ENCODE measurements at places on chromosomes 1 and 21.
A peak's percentile ranks its signal among the peaks of the same experiment; 100 is the strongest.

DNA sequence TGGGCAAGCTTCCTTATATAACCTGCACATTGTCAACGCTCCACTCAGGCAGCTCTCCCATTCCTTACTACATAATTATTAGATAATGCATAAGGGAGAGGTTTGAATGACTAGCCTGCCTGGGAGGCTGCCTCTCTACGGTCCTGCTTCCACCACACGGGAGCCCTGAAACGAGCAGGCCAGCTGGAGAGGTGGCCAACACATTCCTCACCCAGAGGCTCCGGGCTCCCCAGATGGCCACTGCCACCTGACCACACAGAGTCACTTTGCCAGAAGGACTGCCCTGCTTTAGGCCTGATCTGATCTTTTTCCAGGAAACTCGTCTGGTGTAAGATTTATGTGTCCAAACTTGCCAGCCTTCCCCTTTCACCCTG, 27.9 kb downstream of the HIVEP3 start:
- peak; percentile 50 for DNase-seq

- peak; percentile 78 for DNase-seq
Observed at GRCh38 chr1:24688621-24689195, 45.6 kb downstream of the SRRM1 start.

DNA sequence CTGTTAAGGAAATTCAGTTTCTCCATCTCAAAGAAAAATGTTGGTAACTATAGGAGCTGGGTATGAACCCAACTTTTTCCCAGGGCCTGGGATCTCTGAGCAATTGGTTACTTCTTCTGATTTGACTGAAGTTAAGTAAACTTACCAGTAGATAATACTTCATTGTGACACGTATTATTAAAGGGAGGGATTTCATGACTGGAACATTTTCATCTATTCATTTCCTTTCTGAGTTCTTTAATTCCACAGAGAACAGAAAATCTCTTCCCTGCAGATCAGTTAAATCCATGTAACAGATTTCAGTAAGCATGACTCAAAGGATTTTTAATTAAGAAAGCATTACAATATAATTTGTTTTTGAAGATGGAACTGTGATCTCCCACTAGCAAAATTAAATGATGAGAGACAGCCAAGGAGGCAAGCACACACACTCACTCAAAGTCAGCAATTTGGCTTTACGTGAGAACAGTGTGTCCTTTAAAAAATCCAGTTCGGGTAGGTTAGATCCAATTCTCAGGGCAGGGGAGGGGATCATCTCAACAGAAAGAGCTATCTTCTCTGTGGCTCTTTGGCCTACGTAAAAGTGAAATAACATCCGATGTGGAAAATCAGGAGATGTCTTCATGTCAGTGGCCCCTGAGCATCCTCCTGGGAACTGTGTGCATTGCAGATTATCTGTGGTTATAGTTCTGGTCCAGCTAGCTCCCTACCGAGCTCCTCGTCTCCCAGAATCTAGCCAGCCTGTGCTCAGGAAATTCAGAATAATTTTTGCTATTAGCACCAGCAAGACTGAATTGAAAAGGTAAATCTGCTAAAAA, 10.8 kb upstream of the MYOC start:
- DNase-seq, result no peak

GRCh38 chr1:111052246-111052645, 87.6 kb downstream of the DRAM2 start:
- DNase-seq, result no peak

GRCh38 chr1:165010418-165011070, 346.0 kb downstream of the LMX1A start:
- no peak for DNase-seq

- peak; percentile 71 for DNase-seq
Observed at GRCh38 chr1:145782272-145783099, 41.4 kb downstream of the RNF115 start.

- DNase-seq, result no peak
Observed at GRCh38 chr1:46096269-46097148, 35.9 kb downstream of the PIK3R3 start.

DNA sequence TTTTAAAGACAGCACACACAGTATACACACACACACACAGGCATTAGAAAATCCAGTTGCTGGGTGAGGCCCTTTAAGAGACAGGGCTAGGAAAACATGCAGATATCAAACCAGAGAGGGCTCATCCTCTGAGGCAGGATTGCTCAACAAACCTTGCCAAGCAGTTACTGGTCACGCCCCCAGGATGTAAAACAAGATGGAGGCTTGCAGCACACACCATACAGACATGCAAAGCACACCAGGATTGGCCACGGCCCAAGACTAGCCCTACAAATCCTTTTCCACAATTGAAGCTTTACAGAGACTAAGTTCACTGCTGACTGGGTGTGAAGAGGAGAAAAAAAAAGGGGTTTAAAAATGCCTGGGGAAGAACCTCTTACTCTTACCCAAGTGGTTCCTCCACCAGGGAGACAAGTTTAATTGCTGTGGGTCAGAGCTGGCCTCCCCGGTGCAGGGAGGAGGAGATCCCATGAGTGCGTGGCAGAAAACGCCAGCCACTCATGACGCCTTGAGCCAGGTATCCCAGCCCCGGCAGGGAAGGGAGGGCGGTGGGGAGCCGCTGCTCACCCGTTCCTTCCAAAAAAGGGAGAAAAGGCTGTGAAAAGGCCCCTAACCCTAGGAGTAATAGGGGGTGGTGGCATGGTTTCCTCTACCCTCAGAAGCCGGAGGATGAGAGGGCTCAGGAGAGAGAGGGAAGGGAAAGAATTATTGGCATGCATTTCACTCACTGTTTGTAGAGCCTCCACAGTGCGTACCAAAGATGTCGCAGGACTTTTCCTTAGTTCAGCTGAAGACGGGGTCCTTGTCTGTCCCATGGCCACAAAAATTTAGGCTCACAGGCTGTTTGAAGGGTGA, 594.6 kb upstream of the ZP4 start:
- DNase-seq, result peak; percentile 34

DNA sequence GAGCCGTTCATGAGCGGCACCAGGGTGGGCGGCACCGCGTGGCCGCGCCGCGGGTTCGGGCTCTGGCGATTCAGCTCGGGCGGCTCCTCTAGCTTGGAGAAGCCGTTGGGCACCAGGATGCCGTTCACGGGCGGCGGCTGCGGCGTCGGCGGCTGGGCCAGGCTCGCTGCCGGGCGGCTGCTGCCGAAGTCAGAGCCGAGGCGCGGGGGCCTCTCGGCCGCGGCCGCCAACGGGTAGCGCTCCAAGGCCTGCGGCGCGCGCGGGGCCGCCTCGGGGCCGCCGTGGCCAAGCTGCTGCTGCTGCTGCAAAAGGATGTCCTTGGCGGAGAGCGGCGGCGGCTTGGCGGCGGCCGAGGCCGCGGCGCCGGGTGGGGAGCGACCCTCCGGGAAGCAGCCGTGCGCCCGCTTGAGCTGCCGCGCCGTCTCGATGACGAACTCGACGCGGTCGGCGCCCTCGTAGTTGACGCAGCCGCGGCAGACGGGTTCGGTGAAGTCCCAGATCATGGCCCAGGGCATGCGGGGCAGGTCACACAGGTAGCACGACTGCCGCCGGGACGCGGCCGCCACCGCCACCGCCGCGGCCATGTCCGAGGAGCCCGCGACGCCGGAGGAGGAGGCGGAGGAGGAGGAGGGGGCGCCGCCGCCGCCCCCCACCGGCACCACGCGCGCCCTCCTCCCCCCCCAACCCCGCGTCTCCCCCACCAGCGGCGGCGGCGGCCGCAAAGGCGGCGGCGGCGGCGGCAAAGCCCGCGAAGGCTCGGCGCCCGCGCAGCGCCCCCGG, 877 bp downstream of the IRF2BP2 start:
- peak; percentile 63 for DNase-seq

- DNase-seq, result peak; percentile 63
Observed at GRCh38 chr21:36854391-36854790, 112.1 kb downstream of the HLCS start.

DNA sequence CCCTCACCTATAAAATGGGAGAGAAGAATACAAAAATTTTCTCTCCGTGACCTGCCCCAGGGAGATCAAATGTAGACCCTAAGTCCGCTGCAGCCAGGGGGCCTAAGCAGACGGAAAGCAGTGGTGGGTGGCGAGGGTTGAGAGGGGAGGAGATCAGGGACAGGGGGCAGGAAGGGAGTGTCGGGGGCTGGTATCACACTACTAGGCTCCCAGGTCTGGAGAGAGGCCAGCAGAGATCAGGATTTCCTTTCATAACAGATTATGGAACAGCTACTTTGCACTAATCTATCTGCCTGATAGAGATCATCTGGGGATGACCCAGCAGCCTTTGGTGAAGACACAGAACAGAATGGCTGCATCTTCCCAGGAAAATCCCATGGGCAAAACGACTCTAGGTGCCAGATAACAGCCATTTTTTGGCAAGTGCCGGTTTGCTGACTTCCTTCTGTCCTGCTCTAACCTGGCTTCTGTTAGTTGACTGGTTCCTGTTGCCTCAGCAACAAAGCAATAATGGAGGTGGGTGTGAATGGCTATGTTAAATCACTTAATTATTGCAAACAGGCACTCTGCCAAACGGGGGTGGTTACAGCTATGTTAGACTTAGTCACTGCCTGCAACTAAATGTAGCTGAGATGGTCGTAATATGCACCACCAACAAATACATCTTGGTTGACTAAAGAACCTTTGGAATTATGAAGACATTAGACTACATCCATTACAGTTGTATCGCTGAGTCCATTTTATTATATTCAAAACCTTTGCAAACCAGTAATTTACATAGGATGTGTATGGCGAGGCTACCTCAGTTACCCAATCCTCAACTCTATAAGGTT, 30.0 kb upstream of the EPS8L3 start:
- peak; percentile 88 for DNase-seq

DNA sequence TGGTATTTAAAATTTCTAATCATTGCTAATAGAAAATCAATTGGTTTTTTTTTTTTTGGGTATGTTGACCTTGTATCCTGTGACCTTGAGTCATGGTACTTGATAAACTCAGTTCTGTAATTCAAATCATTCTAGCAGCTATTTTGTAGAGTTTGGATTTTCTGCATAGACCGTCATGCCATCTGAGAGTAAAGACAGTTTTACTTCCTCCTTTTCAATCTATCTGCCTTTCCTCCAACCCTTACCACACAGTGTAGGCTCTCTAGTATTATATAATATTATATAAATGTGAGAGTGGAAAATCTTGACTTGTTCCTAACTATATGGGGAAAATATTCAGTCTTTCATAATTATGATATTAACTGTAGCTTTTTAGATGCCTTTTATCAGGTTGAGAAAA, 7.0 kb downstream of the TDRD5 start:
- DNase-seq, result no peak

- DNase-seq, result no peak
Observed at GRCh38 chr1:27547220-27548116, 56.5 kb downstream of the AHDC1 start.

- peak; percentile 78 for DNase-seq
Observed at GRCh38 chr1:154155251-154155650, 378 bp upstream of the NUP210L start.

GRCh38 chr1:27367160-27367650, 444 bp upstream of the MAP3K6 start:
- DNase-seq, result no peak

- DNase-seq, result no peak
Observed at GRCh38 chr1:24309762-24310485, 9.2 kb upstream of the GRHL3 start.

DNA sequence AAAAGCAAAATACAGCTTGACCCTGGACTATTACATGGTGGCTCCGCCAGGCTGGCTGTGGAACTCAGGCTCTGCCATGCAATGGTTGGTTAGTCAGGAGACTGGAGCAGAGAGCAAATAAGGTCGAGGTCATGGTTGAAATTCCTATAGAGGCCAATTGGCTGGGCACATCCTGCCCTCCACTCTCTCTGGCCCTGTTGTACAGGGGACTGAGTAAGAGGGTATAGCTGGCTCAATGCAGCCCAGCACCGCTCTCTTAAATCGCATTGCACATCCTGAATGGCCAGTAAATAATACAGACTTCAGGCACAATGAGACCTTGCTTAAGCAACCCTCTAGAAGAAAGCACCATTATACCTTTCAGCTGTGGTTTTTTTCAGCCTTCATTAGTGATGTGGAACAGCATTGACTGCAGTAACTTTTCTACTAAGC, 59.3 kb upstream of the PPP2R5A start:
- no peak for DNase-seq

DNA sequence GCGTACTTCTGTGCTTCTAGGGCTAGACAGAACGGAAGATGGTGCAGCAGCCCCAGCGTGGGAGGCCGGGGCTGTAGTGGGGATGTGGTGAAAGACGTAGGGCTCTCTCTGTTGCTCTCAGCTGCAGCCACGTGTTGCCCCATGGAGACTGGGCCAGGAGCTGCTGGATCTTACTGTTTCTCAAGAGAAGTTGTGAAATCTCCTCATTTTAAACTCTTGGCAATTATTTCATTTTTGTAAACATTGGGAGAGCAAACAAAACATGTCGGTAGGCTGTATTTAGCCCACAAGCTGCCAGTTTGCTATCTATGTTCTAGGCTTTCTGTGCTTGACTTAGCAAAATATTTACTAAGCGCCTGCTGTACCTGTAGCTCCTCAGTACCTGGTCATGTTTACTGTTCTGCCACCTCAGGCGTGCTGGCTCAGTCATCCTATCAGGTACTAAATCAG, 15.9 kb upstream of the ELOA start:
- peak; percentile 79 for DNase-seq

GRCh38 chr1:161020509-161021164, at the start of gene F11R:
F11R (minus strand) TSS chr1:161021152; CDS start chr1:161021073, 79 bp downstream.
- peak; percentile 36 for DNase-seq

GRCh38 chr1:66402194-66402593, 131.8 kb upstream of the SGIP1 start:
- peak; percentile 51 for DNase-seq

DNA sequence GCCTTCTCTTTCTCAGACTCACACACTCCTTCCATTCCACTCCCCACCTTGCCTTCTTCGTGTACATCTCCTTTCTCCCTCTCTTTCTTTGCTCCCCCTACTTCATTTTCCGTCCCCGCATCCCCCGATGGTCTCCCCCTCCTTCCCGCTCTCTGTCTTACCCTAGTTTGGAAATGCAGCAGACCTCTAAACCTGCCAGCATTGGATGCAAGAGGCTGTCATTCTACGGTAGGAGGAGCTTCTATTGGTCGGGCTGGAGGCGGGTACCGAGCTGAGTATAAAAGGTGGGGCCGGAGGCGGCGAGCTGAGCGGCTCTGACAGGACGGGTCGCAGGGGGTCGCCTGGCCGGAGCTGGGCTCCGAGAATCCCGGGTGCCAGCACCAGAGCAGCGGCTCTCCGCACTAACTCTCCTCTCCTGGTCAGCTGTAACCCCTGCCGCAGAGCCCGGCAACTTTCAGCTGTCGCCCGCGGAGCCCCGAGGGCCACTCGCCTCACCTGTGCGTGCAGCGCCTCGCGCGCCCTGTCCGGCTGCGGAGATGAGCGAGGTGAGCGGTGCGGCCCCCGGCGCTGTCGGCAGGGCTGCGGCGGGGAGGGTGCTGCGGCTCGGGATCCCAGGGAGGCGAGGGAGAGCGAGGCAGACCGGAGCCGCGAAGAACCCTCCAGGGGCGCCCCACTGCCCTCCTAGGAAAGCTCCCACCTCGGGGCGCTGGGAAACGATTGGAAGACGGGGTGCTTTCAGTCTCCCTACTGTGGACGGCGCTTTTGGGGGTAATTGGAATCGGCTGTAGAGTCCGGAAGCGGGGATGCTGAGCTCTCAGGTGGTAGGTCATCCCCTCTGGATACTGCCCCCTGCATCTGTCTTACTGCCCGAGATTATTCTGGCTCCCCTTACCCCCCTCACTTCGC, at the start of gene PCP4L1:
Gene PCP4L1 (plus strand): TSS at position 307 of the 906 bp plus-strand sequence. CDS start 230 bp downstream, at position 537.
- DNase-seq, result peak; percentile 45
